ENCODE measurements at places on chromosomes 5 and 9. TPM values are rescaled to one million over a fixed set of nuclear protein-coding genes. Genes with fewer than 3 reads are reported as not detected.

EIF4EBP3 gene
- total RNA-seq, result 24.0 TPM

ZNF618 gene
- total RNA-seq, result 3.3 TPM

SLC4A9 gene
- not detected for total RNA-seq

SH3TC2 gene
- total RNA-seq, result 17.0 TPM

KIF3A gene
- 8.8 TPM for total RNA-seq

PDE6A gene
- total RNA-seq, result not detected

MSX2 gene
- 3.2 TPM for total RNA-seq

FAM169A gene
- total RNA-seq, result 7.7 TPM

LHX6 gene
- total RNA-seq, result 1.2 TPM

SPATA6L gene
- 1.6 TPM for total RNA-seq

FAM219A gene
- 28.1 TPM for total RNA-seq

GRAMD2B gene
- total RNA-seq, result 45.4 TPM

ABLIM3 gene
- 163 TPM for total RNA-seq

EFNA5 gene
- total RNA-seq, result 23.7 TPM

WWC1 gene
- total RNA-seq, result 1.4 TPM

FRMD3 gene
- 68.1 TPM for total RNA-seq

PDCD1LG2 gene
- 3.3 TPM for total RNA-seq

ZBTB26 gene
- 5.2 TPM for total RNA-seq

ZNF366 gene
- total RNA-seq, result 5.4 TPM

NUTM2G gene
- total RNA-seq, result not detected

GRM6 gene
- total RNA-seq, result not detected

ADAMTS16 gene
- not detected for total RNA-seq

LCN15 gene
- total RNA-seq, result 0.48 TPM
